NCI-H69 (cell line): ENCODE measurements at places on chromosomes 4 and X.

DNA sequence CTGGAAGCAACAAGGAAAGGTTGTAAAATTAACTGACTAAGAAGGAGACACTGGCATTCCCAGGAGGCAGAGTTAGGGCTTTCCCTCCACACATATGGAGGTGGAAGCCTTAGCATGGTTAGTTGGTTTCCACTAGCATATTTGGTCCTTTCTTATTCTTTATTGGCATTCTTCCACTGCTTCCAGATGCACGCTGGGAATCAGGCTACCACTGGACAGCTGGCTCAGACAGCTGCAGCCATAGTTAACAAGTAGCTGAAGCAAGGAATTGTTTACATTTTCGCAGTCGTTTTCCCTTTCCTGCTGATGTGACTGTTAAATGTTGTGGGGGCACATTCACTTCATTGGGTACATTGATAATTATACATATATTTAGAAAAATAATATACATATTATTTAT, 169.2 kb downstream of the GRIA2 start:
- DNase-seq = peak; percentile 80

DNA sequence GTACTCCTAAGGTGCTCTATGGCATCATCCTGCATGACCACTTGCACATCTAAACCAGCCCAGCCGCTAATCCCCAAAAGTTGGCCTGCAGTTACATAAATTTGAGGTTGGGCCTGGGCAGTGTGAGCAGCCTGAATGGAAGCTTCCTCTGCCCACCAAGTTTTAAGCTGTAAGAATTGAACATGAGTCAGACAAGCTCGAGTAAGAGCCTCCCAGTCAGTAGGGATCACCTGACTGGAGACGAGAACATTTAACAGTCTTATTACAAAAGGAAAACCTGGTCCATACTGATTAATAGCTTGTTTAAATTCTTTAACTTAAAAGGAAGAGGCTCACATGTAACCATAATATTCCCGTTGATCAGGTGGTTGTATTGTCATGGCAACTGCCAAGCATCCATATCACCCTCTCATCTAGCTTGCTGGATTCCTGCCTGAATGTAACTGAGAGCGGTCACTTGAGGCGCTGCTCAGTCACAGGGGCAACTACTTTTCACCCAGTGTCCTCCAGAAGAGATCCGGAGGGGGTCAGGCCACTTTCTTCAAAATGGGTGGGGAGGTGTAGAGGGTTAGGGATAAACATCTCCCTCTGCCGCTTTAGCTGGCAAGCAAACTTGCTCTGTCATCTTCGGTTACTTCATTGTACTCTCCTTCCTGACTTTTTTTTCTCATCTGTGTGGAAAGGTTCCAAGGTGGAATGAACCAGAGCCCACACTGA, 56.6 kb upstream of the WDR1 start:
- DNase-seq = no peak

- DNase-seq = no peak
Observed at GRCh38 chr4:16544251-16544721, 318.0 kb upstream of the TAPT1 start.

GRCh38 chrX:9758021-9758638, 7.5 kb downstream of the GPR143 start:
- no peak for DNase-seq

DNA sequence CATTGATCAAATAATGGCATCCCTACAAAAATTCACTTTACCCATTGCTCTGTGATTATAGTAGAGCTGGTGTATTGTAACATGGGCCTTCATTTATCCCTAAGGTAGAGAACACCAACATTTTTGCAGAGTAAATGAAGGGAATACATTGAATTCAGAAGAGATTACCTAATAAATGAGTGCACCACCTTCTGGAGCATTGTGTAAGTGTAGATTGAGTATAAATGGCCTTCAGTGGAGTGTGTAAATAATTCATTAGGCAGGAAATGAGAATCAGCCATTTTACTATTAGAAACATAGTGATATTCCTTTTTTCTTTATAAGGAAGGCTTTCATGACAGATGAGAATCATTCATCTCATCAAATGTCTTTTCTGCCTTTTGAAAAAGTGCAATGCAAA, 155.8 kb downstream of the FAM47B start:
- no peak for DNase-seq

DNA sequence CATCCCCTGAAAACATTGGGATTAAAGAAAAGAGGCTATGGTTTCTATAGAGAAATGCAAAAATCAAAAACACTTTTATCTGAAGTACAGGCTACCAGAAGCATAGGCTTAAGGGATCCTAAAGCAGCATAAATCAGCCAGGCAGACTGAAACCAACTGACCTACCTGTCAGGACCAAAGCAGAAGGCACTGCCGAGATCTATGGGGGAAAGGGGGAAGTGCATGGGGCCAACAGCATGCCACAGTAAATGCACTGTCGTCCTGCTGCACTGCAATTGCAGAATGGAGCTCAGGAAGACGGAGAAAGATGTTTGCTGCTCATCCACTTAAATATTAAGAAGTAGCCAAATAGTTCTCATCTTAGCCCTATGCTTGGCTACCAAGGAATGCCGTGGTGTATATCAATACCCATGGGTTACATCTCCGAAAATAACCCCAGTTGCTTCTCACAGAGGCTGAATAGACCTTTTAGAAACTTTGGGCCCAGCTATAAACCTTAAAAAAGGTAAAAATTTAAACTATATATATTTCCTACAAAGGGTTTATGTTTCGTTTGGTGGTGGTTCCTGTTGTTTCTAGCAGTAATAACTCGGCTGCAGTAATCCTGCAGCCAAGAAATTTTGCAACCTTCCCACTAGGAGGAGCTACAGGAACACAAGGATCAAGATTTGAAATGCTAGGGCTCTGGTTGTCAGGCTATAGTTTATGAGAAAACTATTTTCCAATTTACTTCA, 312.2 kb upstream of the DIAPH2 start:
- DNase-seq = no peak

DNA sequence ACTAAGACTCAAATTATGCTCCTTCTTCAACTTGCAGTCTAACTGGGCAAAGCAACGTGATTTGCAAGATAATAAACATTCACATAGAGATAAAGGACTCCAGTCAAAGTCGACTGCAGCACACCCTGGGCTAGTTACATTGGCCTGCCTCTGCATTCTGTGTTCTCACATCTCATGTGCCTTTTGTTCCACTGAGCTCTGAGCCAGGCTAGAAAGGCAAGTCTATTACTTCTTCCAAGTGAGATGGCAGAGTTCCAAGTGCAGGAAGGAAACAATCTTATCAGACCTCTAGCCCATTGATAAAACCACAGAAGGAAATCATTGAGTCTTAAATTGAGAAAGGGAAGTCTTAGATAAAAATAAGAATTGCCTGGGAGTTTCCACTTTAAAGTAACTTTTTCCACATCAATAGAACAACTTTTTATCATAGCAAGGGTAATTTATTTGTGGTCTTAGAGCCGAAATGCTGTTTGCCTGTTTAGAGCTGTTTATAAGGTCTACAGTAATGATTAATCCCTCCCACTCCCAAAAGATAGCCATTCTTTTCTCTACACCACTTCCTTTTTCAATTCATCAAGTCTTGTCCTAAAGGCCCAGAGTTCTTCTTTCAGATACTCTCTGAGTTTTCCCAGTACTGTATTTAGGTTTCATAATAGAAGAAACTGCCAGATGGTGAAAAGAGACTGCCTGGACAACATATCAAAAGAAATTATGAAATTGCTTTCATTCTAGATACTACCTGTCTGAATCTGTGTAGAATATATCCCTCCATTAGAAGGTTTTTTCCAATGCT, 200.2 kb downstream of the GUCY2F start:
- no peak for DNase-seq

- DNase-seq = no peak
Observed at GRCh38 chr4:41719417-41719816, 29.1 kb downstream of the PHOX2B start.

GRCh38 chr4:143554728-143555597, 41.5 kb downstream of the SMARCA5 start:
- DNase-seq = no peak

DNA sequence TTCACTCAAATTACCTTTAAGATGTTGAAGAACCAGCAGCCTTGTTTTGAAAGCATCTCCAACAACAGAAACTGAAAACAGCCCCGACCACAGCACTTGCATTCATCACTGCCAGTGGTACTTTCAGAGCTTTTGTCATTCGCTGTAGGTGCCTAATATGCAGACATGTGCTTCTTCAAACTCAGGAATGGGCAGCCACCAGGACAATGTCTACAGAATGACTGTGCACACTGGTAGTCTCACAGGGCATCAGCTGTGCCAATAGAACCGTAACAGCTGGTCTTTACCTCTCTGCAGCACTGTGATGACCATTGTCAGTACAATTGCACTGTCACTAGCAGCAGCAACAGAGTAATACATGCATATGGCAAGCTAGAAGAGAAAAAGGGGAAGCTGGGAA, 1149.7 kb downstream of the STPG2 start:
- DNase-seq = peak; percentile 33

DNA sequence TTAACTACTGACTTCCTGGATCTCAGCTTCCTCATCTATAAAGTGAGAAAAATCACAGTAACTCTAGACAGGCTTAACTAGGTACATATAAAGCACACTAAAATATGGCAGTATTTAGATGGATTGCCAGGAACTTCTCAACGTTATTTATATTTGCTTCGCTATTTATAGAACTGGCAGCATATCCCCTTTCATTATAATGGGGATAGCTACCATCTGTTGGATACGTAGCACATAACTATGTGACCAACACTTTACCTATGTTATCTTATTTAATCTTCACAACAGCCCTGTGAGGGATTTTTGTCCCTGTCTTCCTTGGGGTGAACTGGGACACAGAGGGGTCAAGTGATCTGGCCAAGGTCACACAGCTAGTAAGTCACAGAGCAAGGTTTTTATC, 64.6 kb downstream of the ENPEP start:
- DNase-seq = peak; percentile 3

GRCh38 chrX:110414273-110414672, 55.6 kb downstream of the RTL9 start:
- no peak for DNase-seq

DNA sequence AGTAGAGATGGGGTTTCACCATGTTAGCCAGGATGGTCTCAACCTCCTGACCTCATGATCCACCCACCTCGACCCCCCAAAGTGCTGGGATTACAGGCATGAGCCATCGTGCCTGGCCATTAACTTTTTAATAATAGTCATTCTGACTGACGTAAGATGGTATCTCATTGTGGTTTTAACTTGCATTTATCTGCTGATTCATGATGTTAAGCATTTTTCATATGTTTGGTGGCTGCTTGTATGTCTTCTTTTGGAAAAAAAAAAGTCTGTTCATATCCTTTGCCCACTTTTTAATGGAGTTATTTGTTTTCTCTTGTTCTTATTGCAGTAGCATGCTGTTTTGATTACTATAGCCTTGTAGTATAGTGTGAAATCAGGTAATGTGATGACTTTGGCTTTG, 45.8 kb downstream of the ANXA10 start:
- DNase-seq = no peak

DNA sequence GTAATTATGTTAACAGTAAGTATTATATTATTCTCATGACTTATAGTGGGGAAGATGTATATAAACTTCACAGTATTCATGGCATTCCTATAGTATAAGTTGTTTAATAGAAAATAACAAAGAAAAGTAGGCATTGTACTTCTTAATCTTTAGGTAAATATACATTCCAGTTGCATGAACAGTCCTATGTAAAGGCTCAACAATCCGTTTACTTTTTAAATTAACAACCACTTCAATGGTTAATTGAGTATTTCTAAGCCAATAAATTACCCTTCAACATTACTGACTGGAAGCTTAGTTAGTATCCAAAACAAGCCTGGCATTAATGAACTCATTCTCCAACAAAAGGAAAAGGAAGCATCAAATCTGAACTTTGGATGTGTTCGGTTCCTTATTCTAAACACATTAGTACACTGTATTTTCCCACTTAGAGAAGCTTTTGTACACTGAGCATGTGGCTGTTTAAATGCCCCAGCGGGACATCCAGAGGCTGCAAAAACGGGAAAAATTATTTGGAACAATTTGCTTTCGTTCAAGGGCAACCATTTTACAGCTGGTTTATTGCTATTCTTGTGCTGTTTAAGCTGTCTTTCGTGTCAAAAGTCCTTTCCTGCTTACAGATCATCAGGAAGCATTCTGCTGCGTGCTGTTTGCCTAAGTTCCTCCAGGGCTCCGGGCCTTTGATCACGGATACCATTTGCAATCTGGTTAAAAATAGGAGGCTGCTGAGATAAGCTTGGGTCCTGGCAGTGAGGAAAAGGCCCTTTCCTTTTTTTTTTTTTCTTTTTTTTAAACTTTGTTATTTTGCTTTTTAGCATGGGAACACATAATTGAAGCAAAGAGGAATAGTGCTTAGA, 460.3 kb downstream of the SPRY1 start:
- peak; percentile 27 for DNase-seq

DNA sequence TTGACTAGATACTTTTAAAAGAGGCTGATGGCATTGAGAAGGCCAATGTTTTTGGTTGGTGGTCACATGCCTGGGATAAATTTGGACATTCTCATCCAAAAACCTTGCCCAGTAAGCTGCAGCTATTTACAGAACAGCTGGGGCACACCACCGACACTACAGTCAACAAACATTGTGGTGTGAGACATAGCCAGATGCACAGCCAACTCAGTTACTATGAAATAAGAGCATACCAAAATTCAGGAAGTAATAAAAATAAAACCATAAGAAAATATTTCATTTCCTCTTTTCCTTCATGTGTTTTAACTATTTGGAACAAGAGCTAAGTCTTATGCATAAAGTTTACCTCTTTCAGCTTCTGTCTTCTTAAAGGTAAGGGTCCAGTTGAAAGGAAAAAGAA, 8.8 kb downstream of the PPM1K start:
- no peak for DNase-seq

GRCh38 chrX:123436512-123437136, 252.5 kb downstream of the GRIA3 start:
- DNase-seq = no peak

DNA sequence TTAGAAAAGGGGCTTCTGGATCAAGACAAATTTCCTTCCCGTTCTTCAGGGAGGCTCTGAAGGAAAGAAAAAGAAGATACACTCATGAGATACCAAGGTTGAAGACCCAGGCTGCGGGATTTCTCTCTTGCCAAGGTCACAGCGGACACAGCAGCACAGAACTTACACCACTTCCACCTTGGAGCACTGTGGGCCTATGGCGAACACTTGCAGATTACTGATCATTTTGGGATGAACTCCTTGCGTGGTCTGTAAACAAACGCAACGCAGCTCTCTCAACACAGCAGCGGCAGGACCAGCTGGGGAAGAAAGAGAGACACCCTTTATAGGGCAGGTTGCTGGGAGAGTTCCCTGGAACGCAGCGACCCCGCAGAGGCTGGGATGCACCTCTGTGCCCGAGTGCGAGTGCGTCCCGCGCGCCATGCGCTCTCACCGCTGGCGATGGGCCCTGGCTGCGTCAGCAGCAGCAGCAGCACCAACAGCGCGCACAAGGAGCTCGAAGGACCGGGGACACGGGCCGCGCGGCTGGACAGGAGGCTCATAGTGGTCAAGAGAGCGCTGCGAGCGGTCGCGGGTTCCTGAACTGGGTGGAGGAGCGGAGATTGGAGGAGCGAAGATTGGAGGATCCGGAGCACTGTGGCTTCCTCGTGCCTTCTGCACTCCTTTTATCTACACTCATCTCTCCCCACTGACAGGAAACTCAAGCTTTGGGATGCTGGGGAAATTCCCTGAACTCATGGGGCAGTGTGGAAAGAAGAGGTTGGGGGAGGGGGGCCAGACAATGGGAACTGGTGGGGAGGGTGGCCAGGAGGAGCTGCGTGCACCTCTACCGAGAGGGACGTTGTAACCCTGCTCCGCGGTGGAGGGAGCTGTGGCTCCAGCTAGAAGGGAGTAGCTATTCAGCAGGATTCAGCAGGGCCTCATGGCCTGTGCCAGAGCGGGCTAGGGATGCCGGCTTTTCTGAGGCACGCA, at the start of gene CXCL5:
TSS of gene CXCL5 (minus strand) at position 638 of the 972 bp plus-strand sequence. CDS start at position 542, 96 bp downstream.
- no peak for DNase-seq
